ENCODE measurements at places on chromosomes 16 and 17.
A peak's percentile ranks its signal among the peaks of the same experiment; 100 is the strongest.

DNA sequence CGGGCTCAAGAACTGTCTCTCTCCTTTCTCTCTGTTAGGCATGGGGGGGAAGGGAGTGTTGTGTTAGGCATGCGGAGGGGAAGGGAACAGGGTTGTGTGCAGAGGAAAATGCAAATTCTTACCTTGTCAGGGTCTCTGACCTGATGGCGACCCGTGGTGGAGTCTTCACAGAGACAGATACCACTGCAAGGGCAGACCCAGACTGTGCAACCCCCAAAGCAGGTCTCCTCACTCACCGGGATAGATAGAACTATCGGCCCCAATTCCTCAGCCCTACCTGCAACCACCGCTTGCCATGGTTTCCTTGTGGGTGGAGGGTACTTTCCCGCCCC, 9.6 kb upstream of the MPP2 start:
- DNase-seq, result no peak

- DNase-seq, result no peak
These were observed 94.7 kb upstream of the TNRC6C start for GRCh38 chr17:77863814-77864161.

DNA sequence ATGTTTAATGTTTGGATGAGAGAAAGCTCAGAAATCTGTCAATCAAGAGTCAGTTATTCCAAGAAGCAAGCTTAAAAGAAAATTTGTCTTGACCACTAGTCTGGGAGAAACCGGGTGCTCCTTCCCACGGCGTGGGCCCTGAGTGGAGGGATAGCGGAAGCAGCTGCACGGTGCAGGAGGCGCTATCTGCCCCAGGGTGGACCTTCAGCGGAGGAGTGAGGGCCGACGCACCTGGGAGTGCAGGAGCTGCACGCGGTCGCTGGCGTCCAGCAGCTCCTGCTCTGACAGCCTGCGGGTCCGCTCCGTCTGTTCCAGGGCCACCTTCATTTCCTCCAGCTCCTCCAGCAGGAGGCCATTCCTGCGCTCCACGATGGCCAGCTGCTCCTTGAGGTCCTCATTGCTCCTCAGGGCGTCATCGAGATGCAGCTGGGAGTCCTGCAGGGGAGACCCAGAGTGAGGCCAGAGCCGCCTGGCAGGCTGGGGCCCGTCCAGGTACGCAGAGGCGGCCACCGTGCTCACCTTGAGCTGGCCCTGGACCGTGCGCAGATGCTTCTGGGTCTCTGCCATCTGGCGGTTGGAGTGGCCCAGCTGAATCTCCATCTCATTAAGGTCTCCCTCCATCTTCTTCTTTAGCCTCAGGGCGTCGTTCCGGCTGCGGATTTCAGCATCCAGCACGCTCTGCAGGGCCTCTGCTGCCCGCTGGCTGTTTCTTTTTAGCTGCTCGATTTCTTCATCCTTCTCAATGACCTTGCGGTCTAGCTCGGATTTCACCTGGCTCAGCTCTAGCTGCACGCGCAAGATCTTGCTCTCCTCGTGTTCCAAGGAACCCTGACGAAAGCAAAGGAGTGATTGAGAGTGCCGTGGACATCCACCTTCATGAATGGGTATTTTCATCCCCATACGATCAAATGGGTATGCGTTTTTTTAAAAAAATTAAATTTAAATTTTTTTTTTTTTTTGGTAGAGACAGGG, 63.5 kb downstream of the MYH13 start:
- DNase-seq, result no peak

GRCh38 chr16:30482366-30482765, 9.8 kb downstream of the ITGAL start:
- DNase-seq, result no peak

- peak; percentile 22 for DNase-seq
These were observed 10.4 kb downstream of the PRR11 start for GRCh38 chr17:59165933-59166342.

DNA sequence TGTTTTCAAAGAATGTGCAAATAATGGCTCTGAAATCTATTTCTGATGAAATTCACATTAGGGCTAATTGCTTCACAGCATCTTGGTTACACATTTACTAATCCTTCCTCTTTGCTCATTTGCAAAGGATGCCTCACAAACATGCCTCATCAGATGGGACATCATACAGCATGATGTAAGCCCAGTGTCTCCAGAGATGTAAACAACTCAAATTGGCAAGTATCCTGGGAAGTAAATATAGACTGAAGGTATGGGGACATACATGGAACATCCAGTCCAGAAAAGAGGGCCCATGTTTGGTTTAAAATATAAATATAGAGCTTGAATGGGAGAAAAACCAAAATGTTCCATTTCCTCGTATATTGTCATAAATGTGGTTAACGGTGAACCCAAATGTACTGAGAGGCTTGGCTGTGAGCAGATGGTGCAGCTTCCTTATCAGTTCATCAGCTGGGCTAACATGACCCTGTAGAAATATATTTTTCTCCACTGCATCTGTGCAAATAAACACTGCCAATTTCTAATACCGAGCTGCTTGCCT, 142.9 kb upstream of the NUDT7 start:
- DNase-seq, result no peak

DNA sequence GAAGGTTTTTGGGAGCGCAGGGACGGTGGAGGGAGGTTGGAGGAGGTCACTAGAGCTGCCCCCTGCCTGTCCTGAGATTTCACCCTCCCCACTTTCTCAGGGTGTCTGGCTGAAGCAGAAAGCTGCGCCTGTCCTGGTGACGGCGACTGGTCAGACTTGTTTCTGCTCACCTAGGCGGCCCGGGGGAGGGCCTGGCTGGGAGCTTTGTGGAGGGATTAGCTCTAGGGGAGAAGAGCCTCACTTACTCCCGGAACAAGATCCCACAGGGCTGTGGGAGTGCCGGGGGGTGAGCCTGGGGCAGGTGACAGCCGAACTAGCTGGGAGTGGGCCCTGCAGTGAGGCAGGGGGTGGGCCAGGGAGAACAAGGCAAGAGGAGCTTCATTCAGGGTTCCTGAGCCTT, 11.5 kb downstream of the NHERF1 start:
- no peak for DNase-seq

DNA sequence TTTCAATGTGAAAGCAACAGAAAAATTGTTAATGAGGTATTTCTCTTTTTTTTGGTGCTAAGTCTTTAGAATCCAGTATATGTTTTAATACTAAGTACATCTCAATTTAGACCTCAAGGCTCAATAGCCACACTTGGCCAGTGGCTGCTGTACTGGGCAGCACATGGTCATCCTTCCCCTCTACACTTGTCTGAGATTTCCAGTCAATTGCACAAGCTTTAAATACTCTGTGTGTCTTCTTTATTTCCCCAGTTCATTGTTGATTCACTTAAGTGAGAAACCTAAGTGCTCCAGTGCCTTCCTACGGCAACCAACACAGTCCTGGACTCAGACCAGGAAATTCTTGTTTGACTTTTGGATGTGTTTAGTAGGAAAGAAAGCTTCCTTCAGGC, 62.2 kb downstream of the TNRC6C start:
- DNase-seq, result no peak

GRCh38 chr16:3992297-3993051, 112.0 kb upstream of the CREBBP start:
- no peak for DNase-seq

- no peak for DNase-seq
These were observed 4.3 kb upstream of the TLCD2 start for GRCh38 chr17:1714427-1714979.

GRCh38 chr17:15966183-15966878, 21.4 kb downstream of the ADORA2B start:
- no peak for DNase-seq

- DNase-seq, result no peak
These were observed 23.7 kb upstream of the RCVRN start for GRCh38 chr17:9928601-9929333.

- no peak for DNase-seq
These were observed 740 bp upstream of the CMIP start for GRCh38 chr16:81443688-81444447.

DNA sequence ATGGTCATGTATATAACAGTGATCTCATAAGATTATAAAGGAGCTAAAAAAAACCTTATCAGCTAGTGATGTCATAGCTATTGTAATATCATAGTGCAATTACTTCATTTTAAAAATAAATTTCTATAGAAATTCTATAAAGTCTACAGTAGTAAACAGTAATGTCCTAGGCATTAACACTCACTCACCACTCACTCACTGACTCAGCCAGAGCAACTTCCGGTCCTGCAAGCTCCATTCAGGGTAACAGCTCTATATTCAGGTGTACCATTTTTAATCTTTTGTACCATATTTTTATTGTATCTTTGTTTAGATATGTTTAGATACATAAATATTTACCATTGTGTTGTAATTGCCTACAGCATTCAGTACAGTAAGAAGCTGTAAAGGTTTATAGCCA, 524.4 kb upstream of the CDH5 start:
- no peak for DNase-seq

DNA sequence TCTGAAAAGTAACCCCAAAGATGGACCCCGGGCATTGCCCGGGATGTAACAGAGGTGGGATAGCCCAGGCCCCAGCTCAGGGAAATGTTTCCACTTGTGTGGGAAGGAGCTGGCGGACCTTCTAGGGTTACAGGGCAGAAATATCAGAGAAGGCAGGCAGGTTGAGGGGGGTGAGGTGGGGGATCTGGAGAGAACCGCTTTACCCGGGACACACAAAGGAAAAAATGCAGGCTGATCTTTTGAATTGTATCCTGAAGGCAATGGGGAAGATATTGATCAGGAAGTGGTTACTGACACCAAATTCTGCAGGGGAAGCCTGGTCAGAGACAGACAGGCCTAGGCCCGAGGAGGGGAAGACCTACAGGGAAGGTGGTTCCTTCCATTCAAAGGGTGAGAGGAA, 3.5 kb downstream of the SLC47A1 start:
- no peak for DNase-seq

DNA sequence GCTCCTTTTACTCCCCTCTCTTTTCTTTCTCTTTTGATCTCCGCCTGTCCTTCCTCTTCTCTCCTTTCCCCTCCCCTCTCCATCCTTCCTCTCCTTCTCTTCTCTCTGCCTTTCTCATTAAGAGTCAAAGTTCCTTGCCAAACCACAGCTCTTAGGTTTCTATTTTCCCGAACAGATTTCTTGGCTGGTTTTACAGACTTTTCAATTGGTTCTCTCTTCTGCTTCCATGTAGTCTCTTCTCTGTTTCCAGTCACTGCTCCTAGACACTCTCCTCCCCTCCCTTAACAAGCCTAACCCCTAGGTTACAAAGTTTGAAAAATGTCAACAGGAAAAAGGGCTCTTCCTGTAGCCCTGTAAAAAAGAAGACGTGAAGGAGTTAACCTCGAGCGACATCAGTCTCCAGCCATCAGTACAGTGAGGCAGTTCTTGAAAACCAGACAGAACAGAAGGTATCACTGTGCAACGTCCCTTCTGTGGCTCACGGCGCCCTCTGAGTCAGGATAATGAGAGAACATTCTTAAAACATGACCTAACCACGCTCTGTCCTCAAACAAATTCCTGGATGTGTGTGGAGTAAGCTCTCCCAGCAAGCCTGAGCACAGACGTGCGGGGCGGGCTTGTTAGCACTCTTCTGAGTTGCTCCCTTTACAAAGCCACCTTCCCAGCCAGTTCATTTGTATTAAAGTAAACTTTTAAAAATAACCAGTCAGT, 11.6 kb upstream of the MARCHF10 start:
- no peak for DNase-seq

- DNase-seq, result no peak
These were observed 104.7 kb downstream of the COPRS start for GRCh38 chr17:31754239-31754945.

- DNase-seq, result no peak
These were observed 89.9 kb downstream of the IRF8 start for GRCh38 chr16:85988723-85989313.

DNA sequence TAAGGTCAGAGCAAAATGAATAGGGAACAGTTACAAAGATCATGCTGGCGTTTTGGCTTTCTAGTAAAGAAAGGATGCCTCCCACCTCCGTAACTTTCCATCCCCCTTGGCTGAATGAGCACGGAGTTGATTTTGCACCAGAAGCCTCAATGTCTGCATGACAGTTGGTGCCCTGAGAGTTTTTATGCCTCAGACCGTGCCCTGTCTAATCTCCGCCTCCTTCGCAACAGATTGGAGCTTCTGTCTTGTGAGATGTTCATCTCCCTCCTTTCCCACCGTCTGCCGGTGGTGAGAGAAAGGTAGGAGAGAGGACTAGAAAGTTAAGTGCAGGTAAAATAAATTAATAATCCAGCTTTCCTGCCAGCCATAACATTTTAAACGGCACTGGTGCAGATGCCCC, 1.9 kb downstream of the HS3ST4 start:
- no peak for DNase-seq

DNA sequence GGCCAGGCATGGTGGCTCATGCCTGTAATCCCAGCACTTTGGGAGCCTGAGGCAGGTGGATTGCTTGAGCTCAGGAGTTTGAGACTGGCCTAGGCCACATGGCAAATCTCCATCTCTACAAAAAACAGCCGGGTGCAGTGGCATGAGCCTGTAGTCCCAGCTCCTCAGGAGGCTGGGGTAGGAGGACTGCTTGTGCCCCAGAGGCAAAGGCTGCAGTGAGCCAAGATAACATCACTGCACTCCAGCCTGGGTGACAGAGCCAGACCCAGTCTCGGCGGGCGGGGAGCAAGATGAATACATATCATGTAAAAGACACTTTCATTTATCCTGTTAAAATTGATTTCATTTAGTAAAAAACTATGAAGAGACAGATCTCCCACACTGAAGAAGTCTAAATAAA, 54.6 kb downstream of the CREBBP start:
- no peak for DNase-seq

DNA sequence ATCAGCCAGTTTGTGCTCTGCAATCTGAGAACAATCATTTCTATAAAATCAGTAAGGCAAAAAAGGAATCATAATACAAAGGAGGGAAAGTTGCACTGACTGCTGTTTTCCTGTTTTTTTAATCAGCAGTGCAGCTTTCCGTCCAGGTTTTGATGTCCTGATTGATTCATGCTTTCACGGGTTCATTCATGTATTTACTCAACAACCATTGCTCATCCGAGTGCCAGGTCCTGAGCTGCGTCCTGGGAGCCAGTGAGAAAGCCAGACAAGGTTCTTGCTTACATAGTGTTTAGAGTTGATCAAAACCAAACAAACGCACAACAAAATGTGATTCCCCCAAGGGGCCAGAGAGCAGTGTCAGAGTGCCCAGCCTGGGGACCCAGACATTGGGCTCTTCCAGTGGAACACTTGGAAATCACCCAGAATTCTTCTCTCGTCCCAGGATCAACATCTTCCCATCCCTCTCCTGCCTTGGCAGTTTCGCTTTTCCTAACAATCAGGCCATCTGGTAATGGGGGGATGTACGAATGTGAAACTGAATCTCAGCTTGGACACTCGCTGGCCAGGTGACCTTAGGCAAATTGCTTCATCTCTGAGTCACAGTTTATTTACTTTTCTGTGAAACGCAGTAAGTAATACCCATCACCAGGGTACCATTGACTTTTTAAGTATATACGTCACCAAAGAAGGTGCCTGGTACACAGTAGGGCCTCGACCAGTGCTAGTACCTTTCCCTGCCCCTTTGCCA, 13.3 kb upstream of the C1QL1 start:
- no peak for DNase-seq
